ENCODE measurements at places on chromosomes 11 and 22. TPM values are rescaled to one million over a fixed set of nuclear protein-coding genes. Genes with fewer than 3 reads are reported as not detected.

- no peak overlapping the region for H3K27ac ChIP-seq
- H3K27me3 ChIP-seq: peaks cover 19% of the 10 kb centered on the region
- no peak for DNase-seq
- no peaks in the 10 kb centered on the region for H3K4me1 ChIP-seq
- no peak overlapping the region for H3K4me3 ChIP-seq
- H3K36me3 ChIP-seq: no peaks in the 10 kb centered on the region
Measured at GRCh38 chr22:16915701-16916100, 90.5 kb upstream of the XKR3 start.

DNA sequence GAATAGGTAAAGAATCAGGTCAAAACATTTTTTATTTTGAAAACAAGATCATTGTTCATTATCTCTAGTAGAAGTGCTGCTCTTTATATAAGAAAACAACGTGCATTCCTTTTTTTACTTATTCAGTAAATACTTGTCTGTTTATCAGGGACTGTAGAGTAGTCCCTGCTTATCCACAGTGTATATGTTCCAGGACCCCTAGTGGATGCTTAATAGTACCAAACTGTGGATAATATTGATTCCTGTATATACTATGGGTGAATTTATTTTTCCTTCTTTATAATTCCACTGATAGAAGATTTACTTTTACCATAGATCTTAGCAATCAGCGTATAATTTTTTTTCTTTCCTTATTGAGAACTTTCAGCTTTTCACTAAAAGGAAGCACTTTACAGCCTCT lies 32.6 kb downstream of the CEP295 start:
- peaks cover 39% of the 10 kb centered on the region for H3K36me3 ChIP-seq
- H3K27me3 ChIP-seq: no peaks in the 10 kb centered on the region
- H3K4me1 ChIP-seq: no peaks in the 10 kb centered on the region
- H3K4me3 ChIP-seq: no peak overlapping the region

DNA sequence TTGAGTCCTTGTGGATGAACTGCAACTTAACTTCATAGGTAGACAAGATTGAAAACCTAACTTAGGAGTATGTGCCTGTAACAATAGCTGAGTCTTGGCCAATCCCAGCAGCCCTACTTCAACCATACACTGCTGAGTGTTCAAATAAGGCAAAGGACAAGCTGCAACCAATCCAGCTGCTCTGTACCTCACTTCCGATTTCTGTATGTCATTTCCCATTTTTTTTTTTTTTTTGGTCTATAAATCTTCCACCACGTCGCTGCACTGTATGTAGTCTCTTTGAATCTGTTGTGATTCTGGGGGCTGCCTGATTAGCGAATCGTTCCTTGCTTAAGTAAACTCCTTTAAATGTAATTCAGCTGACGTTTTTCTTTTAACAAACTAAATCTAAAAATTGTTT lies 35.4 kb upstream of the FLI1 start:
- peaks cover 27% of the 10 kb centered on the region for H3K4me1 ChIP-seq
- H3K4me3 ChIP-seq: no peak overlapping the region

The P2RX3 gene
- total RNA-seq: 2.4 TPM

All from neural progenitor cell (in vitro differentiated cells).